ENCODE measurements at places on chromosomes 2 and 18.

GRCh38 chr2:164810843-164811242 is 30.8 kb downstream of the COBLL1 start:
- DNase-seq = no peak

GRCh38 chr2:207341112-207341750 is 175.5 kb upstream of the KLF7 start:
- no peak for DNase-seq

GRCh38 chr2:166792808-166793207 is 95.5 kb upstream of the XIRP2 start:
- DNase-seq = no peak

DNA sequence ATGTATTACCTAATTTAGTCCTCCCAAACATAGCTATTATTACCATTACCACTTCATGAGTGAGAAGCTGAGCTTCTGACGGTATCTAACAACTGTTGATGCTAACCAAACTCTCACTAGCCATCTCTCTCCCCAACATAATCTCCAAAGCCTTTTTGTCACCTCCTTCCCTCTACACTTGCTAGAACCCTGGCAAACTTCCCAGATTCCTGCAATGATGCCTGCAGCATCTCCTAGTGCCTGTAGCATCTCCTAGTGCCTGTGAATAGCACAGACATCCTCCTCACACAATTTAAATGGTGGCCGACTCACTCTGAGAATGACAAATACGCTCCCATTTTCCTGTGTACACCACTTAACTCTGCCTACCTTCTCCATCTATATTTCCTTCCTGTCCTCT is 126.7 kb downstream of the STK39 start:
- DNase-seq = no peak

DNA sequence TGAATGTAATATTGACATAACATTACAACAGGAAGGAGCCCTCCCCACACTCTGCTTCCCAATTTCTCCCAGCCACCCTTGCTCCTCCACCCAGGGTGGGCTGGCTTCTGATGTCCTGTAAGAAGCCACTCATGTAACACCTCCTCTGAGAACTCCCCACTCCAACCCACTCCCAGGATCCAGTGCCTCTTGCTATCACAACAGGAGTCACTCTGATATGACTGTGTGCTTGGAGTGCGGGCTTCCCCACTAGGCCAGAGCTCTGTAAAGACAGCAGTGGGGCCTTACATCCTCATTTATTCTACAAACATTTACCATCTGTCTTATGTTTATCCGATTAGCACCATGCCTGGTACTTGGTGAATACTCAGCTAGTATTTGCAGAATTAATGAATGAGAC is 65.1 kb downstream of the PTGR3 start:
- DNase-seq = no peak

DNA sequence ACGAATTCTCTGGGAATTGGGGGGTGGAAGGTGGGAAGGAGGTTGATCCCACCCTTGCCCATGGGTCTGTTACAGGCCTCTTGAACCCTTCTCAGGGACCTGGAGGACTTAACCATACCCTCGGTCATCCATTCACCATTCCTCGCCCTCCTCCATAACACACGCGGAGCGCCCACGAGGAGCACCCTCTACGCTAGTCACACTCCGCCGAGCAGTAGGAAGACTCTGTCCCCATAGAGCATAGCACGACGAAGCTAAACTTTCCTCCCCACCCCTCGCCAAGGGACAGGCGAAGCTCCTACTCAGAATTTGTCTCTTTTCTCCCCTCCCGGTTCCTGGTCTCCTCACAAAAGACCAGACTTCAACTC is 611 bp upstream of the ITSN2 start:
- DNase-seq = no peak

- DNase-seq = no peak
Measured at GRCh38 chr2:227739351-227739750, 6.3 kb upstream of the SCYGR8 start.

DNA sequence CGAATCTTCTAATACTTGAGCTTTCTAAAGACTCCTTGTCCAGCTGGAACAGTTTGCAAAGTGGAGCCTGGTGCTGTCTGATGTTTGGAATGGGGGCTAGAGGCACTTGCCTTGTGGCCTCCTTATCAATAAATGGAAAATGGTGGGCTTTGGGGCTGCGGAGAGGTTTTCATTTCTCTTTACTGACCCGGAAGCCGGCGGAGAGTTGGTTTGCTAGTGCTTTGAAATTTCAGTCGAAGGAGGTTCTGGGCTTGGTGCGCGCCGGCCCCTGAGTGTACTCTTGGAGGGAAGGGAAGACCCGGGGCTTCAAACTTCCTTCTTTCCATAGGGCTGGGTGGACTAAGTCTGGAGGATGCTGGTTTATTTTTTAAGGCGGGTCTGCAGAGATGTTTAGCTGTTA is 714 bp downstream of the RPIA start:
- no peak for DNase-seq

GRCh38 chr2:40002339-40002738 is 223.3 kb upstream of the THUMPD2 start:
- no peak for DNase-seq

DNA sequence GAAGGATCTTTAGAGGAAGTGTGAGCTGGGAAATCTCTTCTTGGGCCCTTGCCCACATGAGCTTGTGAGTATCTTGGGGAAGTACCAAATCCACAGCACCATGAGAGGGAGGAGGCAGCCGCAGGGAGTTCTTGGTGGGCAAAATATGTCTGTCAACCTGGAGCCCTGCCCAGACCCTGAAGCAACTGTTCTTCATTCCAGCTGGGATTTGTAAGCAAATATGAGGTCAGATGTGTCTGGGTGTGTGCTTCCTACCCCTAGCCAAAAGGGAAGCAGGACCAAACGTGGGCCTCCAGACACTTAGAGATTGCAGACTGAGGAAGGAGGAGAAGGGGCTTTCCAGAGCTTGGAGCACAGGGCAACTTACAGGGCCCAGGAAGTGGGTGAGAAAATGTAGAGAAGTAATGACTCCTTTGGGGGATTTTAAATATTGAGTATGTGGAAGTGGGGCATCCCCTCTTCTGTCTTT is 41.9 kb downstream of the TMEM247 start:
- no peak for DNase-seq

- no peak for DNase-seq
Measured at GRCh38 chr2:51511002-51511401, 479.1 kb upstream of the NRXN1 start.

- no peak for DNase-seq
Measured at GRCh38 chr2:105431367-105432043, 32.7 kb upstream of the FHL2 start.

GRCh38 chr18:42536442-42536841 is 579.0 kb downstream of the RIT2 start:
- no peak for DNase-seq

- no peak for DNase-seq
Measured at GRCh38 chr18:63464434-63464833, 12.3 kb upstream of the SERPINB5 start.

DNA sequence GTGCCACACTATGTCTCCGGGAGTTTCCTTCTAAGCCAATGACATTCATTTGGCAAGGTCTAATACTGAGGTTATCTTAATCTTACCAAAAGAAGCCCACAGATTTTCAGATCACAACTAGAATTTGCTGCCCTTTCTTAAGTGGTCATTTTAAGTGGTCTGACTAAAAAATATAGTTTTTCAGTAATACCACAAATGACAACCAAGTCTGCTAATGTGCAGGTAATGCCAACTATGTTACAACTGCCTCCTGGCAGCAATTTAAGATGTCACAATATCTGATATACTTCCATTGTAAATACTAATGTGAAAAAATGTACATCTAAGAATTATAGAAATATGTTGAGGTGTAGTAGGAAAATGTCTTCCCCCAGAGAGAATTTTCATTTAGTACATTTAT is 49.3 kb downstream of the USP37 start:
- no peak for DNase-seq

Measured in stimulated activated CD8-positive, alpha-beta memory T cell treated with anti-CD3 and anti-CD28 coated beads, Interleukin-4, amount 100 ng/mL, for 24 hours (primary cell).